Hair follicular keratinocyte (primary cell): ENCODE measurements at places on chromosomes 6 and 20. TPM values are rescaled to one million over a fixed set of nuclear protein-coding genes. Genes with fewer than 3 reads are reported as not detected.

SLC12A5 gene
- total RNA-seq = 0.23 and 0.76 TPM in 2 replicates

EFCAB8 gene
- total RNA-seq = not detected in 2 replicates

CYP39A1 gene
- 1.8 and 5.7 TPM in 2 replicates for total RNA-seq

ZNF337 gene
- 8.7 and 12.1 TPM in 2 replicates for total RNA-seq

SLC35D3 gene
- total RNA-seq = not detected in 2 replicates

HLA-DRA gene
- total RNA-seq = not detected in 2 replicates

BFSP1 gene
- 2.2 and 4.3 TPM in 2 replicates for total RNA-seq

RSPO4 gene
- total RNA-seq = 0.38 and 0.86 TPM in 2 replicates

FAM83D gene
- 17.0 and 68.2 TPM in 2 replicates for total RNA-seq

STAU1 gene
- 52.0 and 55.8 TPM in 2 replicates for total RNA-seq

LGSN gene
- not detected in 2 replicates for total RNA-seq

ERVFRD-1 gene
- not detected in 2 replicates for total RNA-seq

MUCL3 gene
- total RNA-seq = not detected in 2 replicates

HNF4A gene
- total RNA-seq = not detected in 2 replicates

ADGRG6 gene
- 17.7 and 19.3 TPM in 2 replicates for total RNA-seq

HSPA12B gene
- not detected in 2 replicates for total RNA-seq

TMEM170B gene
- total RNA-seq = 0.04 and 0.08 TPM in 2 replicates

APOM gene
- 1.2 and 2.3 TPM in 2 replicates for total RNA-seq
